ENCODE measurements at places on chromosomes 5 and 9. TPM values are rescaled to one million over a fixed set of nuclear protein-coding genes. Genes with fewer than 3 reads are reported as not detected.

- no peak for DNase-seq
These were observed 295.8 kb downstream of the DMRTA1 start for GRCh38 chr9:22742401-22742800.

DNA sequence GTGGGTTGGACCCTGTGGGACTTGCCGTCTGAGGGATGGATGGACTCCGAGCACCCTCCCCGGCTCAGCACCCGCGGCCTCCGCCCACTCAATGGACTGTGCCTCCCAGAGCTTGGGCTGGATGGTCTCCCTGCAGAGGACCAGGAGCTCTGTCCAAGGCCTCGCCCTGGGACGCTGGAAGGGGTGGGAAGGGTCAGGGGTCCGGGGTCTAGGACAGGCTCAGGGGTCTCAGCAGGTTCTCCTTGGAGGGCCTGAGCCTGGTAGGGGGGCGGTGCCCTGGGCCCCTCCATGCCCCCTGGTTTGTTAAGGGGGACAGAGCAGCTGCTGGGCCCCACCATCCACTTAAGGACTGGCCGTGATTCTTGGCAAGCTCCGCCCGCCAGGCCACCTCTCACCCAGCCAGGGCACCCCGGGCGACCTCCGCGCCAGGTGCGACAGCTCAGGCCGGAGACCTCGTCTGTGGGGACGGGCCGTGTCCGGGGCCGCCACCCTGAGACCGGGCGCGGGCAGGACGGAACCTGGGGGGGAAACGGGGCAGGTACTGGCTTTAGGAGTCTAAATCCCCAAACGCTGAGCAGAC is 29.2 kb downstream of the EXOC3 start:
- no peak for DNase-seq

Gene PKD2L2
- 0.07 TPM for polyA plus RNA-seq

- no peak for DNase-seq
These were observed 27.7 kb downstream of the PPP3R2 start for GRCh38 chr9:101566904-101567724.

Gene ZBTB43
- polyA plus RNA-seq: 4.5 TPM

Gene ITGA2
- polyA plus RNA-seq: 3.5 TPM

Gene TUSC1
- 18.4 TPM for polyA plus RNA-seq

Gene KCNT1
- 0.25 TPM for polyA plus RNA-seq

Gene SCGB3A2
- 1.6 TPM for polyA plus RNA-seq

Gene DPYSL3
- polyA plus RNA-seq: 9.2 TPM

DNA sequence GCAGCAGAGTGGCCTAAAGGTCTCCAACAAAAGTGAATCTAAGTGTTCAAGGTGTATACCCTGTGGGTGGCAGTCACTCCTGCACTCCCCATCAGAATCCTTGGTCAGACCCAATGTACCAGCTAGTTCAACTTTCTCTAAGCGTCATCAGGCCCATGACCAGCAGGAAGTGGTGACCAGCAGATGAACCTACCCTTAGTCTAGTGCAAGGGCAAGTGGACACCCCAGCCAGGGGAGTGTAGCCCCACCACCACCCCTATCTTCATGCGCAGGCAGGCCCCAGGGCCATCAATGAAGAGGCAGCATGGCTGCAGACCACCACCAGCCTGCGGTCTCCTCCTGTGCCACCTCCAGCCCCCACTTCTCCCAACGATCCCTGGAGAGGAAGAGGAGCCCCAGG is 213.1 kb downstream of the AGTPBP1 start:
- no peak for DNase-seq

Gene TAF1L
- under 0.01 TPM for polyA plus RNA-seq

- DNase-seq: no peak
These were observed 280.1 kb upstream of the DMRT1 start for GRCh38 chr9:561427-561826.

DNA sequence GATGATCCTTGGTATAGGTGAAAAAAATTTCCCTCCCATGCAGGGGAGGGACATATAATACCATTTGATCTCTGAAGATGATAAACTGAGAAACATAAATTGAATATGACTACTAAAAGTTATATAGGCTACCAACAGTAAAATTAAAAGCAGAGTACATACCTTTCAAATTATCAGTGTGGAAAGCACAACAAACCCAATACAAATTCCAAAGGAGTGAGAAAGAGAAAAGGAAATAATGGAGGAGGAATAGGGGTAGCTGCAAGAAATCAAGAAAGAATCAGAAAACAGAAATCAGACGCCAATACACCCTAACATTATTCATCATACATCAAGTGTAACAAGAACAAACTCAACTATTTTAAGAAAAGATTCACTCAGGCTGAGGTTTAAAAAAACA is 17.7 kb downstream of the GNAQ start:
- no peak for DNase-seq

Gene IL7R
- polyA plus RNA-seq: 167 TPM

DNA sequence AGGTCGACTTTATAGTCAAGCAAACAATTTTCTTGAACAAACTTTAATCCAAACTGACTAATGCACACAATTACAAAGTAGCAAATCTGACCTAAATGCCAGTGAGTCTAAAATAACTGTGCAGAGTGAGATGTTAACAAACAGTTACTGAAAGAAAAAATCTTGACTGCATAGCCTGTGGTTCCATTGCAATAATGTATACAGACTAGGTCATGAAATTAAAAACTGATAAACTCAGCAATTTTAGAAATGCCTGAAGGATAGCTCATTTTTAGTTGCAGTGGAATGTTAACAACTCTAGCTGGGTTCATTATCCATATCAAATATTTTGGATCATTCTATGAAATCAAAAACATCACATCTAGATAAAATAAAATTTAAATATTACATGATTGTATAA is 73.4 kb upstream of the CDH12 start:
- no peak for DNase-seq

- DNase-seq: no peak
These were observed 1.9 kb downstream of the DPM2 start for GRCh38 chr9:127935765-127936221.

DNA sequence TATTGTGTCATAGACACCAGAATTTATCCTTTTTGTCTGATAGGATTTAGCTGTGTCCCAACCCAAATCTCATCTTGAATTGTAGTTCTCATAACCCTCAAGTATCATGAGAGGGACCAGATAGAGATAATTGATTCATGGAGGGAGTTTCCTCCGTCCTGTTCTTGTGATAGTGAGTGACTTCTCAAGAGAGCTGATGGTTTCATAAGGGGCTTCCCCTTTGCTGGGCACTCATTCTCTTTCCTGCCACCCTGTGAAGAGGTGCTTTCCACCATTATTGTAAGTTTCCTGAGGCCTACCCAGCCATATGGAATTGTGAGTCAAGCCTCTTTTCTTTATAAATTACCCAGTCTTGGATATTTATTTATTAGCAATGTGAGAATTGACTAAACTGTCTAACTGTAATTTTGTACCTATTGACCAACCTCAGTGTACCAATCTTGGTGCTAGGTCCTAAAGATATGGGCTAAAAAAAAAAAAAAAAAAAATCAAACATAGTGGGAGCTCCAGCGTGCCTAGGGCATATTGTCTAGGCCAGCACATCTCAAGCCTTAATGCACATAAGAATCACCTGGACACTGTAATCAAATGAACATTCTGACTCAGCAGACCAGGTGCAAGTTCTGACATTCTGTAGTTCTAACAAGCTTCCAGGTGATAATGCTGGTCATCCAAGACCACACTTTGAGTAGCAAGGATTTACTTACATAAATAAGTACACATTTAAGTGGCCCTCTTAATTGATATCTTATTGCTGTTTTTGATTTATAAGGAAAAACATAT is 30.5 kb downstream of the ST8SIA4 start:
- DNase-seq: no peak

Gene LCN10
- polyA plus RNA-seq: 12.5 TPM

- DNase-seq: no peak
These were observed 96.2 kb downstream of the TSSK1B start for GRCh38 chr5:113338628-113339027.

- DNase-seq: no peak
These were observed 533 bp downstream of the TTC16 start for GRCh38 chr9:127716412-127716811.

Gene CARTPT
- polyA plus RNA-seq: 2.9 TPM
